ENCODE measurements at places on chromosomes 3 and 15. TPM values are rescaled to one million over a fixed set of nuclear protein-coding genes. Genes with fewer than 3 reads are reported as not detected.

The IL5RA gene
- 0.88 TPM for total RNA-seq

The LRRC34 gene
- total RNA-seq, result 8.3 TPM

The TUSC7 gene
- total RNA-seq, result not detected

The ITIH4 gene
- 10.7 TPM for total RNA-seq

The SLC38A3 gene
- total RNA-seq, result 2.9 TPM

The STIMATE gene
- total RNA-seq, result 20.0 TPM

The CHST2 gene
- total RNA-seq, result 56.3 TPM

The CGNL1 gene
- 40.1 TPM for total RNA-seq

The CLASP2 gene
- total RNA-seq, result 144 TPM

The SENP8 gene
- 3.4 TPM for total RNA-seq

The TPRG1 gene
- 3.9 TPM for total RNA-seq

The ECE2 gene
- total RNA-seq, result not detected
